Mammary epithelial cell (primary cell): ENCODE measurements at places on chromosomes 12 and 14.

DNA sequence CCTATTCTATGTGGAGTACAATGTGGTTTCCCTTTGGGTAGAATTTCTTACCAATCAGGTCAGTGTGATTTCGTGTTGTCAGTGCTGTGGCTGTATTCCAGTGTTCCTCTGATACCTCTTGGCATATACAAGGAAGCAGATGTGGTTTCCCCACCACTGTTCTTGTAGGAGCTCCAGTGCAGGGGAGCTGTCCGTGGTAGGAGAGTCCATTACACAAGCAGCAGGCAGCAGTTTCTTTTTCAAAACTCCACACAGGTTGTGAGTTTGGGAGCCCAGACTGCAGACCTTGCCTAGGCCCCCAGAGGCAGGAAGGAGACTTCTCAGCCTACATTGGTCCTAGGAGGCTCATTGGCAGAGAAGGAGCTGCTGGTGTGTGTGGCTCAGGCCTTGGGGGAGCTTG lies 452.8 kb downstream of the AACS start:
- no peak for DNase-seq

DNA sequence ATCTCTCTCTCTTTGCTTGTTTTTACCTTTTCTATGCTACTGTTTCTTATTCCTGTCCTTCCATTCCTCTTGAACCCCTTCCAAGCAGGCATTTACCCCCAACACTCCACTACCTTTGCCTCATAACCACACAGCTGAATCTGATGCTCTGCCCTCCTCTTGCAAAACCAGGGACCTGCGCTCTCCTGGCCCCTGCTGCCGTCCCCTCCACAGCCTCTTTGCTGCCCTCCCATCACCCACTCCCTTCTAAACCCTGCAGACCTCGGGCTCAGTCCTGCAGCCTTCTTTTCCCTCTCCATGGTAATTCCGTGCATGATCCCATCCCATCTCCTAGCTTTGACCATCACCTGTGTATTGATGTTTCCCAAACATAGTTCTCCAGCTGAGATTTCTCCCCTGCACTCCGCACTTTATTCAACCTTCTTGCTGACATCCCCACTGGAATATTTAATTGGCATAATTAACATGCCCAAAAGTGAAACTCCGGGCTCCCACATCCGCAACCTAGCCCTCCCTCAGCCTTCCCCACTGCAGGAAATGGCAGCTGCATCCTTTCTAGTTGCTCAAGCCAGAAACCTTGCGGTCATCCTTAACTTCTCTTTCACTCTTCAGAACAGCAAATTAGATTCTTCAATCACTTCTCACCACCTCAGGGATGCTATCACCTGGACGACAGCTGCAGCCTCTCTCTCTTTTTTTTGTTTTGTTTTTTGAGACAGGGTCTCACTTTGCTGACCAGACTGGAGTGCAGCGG lies 16.0 kb downstream of the FIGNL2 start:
- DNase-seq, result no peak

- peak; percentile 39 for DNase-seq
Observed at GRCh38 chr12:7498809-7499208, 4.8 kb downstream of the CD163 start.

DNA sequence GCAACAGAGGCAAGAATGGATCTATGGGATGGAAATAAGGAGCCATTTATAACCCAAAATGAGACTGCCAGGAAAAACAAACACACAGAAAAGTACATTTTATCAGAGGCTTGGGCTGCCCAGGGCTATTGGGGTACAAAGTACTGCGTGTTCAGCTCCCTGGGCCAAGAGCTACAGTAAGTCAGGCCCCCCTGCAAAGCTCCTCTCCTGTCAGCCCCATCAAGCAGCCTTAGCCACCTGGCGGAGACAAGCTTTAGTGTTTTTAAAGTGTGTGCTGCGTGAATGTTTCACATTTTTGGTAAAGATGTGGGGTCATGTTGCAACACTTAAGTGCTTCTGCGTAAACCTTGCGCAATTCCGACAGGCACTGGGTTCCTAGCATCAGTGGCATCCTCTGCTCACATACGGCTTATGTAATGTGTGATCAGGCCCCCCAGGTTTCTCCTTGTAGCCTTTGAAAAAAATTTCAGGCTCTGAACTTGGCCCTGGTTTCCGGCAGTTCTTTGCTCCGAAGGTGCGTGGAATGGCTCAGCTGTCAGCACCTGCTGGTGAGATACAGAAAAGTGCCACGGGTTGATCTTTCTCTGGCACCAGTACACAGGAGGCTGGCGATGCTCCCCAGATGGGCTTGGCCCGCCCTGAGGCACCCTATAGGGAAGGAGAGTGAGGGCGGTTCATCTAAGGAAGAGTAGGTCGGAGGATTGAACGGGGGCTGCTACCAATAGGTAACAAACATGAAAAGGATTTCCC lies 198.7 kb upstream of the EEA1 start:
- DNase-seq, result peak; percentile 71
